ENCODE measurements at places on chromosomes 7 and 10. TPM values are rescaled to one million over a fixed set of nuclear protein-coding genes. Genes with fewer than 3 reads are reported as not detected.

- no peak overlapping the region for H3K27ac ChIP-seq
- H3K4me1 ChIP-seq, result no peaks in the 10 kb centered on the region
- H3K36me3 ChIP-seq, result peaks cover 6% of the 10 kb centered on the region
- no peak overlapping the region for H3K4me3 ChIP-seq
- no peaks in the 10 kb centered on the region for H3K27me3 ChIP-seq
Observed at GRCh38 chr7:156793334-156793733, 99.6 kb downstream of the LMBR1 start.

The MRLN gene
- not detected for total RNA-seq

The NPC1L1 gene
- 0.17 TPM for total RNA-seq

DNA sequence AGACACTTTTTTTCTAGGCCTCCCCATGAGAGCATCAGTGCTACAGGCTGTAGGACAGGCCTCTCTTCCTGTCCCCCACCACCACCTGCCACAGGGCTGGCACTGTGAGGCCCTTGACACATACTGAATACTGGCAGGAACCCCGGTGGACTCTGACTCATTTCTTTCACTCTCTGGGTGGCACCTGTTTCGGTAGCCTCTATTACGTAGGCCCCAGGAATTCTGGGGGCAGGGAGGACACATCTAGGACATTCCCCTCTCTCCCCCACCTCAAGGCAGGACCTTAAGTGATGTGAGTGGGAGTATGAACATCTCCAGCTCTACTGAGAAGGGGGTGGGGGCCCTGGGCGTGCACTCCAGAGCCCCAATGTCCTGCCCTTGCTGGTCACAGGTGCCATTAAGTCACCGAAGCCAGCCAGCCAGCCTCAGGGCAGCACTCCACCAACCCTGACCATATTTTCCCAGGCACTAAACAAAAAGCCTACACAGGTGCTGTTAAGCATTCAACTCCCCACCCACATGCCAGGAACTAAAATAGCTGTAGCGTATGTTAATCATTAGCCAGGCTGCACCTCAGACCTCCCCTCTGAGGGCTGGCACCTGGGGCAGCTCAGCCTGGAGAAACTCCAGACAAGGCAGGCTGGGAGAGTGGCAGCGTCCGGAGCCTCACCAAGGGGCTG lies 8.9 kb downstream of the ANXA11 start:
- H3K27ac ChIP-seq, result peak overlapping the region; percentile 96
- peaks cover 92% of the 10 kb centered on the region for H3K4me1 ChIP-seq
- no peaks in the 10 kb centered on the region for H3K27me3 ChIP-seq
- H3K36me3 ChIP-seq, result no peaks in the 10 kb centered on the region
- no peak overlapping the region for H3K4me3 ChIP-seq
- peak; percentile 90 for DNase-seq

The TLX1 gene
- total RNA-seq, result not detected
